ENCODE measurements at places on chromosomes 7 and 10. TPM values are rescaled to one million over a fixed set of nuclear protein-coding genes. Genes with fewer than 3 reads are reported as not detected.

TEX36 gene
- total RNA-seq = not detected

PLXNA4 gene
- not detected for total RNA-seq

ADK gene
- total RNA-seq = 18.1 TPM

SCIN gene
- total RNA-seq = not detected

HTRA1 gene
- 40.8 TPM for total RNA-seq

PTF1A gene
- not detected for total RNA-seq

STOX1 gene
- total RNA-seq = 1.8 TPM

FAM25A gene
- 12.0 TPM for total RNA-seq

CPA5 gene
- 0.13 TPM for total RNA-seq

MSMB gene
- not detected for total RNA-seq

NOS3 gene
- total RNA-seq = 0.20 TPM

AOAH gene
- not detected for total RNA-seq

GPR37 gene
- total RNA-seq = 0.07 TPM

HOXA2 gene
- total RNA-seq = not detected

All from MG63 (cell line).